Transverse colon (tissue), 4 donors: ENCODE measurements at places on chromosomes 3 and 15. TPM values are rescaled to one million over a fixed set of nuclear protein-coding genes. Genes with fewer than 3 reads are reported as not detected.
A peak's percentile ranks its signal among the peaks of the same experiment; 100 is the strongest.

DNA sequence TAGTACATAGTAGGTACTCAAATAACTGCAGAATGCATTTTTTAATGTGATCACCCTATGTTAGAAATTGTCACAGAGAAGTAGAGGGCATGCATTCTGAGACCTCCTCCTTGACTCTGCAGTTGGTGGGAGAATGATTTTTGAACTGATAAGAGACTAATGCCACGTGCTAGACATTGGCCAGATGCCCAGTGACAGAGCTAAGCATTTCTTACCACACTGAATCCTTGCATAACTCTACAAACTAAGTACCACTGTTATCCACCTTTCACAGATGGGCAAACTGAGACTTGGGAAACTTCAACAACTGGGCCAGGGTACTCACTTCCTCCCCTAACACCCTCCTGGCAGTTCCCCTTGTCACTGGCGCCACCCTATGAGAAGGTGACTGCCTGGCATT lies 33.5 kb upstream of the SPATA12 start:
- no peak overlapping the region for H3K27ac ChIP-seq
- H3K27me3 ChIP-seq: no peaks in the 10 kb centered on the region
- no peak overlapping the region for H3K4me3 ChIP-seq
- H3K36me3 ChIP-seq: no peaks in the 10 kb centered on the region
- no peak for DNase-seq
- H3K4me1 ChIP-seq: peaks cover 9% of the 10 kb centered on the region

DNA sequence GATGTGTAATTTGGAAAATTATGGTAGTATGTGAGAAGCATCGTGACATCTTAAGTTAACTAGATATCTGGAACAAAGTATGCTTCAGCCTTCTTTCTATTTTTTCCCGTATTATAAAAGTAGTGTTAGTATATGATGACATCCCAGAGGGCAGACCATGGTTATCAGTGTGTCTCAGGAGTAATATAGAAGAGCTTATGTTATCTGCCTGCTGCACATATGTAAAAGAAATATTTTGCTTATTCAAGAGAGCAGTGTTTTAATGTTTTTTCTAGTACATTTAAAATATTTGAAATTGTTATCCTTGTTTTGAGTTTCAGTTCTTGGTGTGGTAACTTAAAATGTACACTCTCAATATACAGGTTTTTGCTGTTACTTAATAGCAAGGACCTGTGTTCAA lies 24.1 kb downstream of the PLCL2 start:
- no peaks in the 10 kb centered on the region for H3K27me3 ChIP-seq
- DNase-seq: no peak
- H3K27ac ChIP-seq: no peak overlapping the region
- H3K36me3 ChIP-seq: no peaks in the 10 kb centered on the region

- H3K4me1 ChIP-seq: no peaks in the 10 kb centered on the region
- peaks cover 4% of the 10 kb centered on the region for H3K36me3 ChIP-seq
- peak; percentile 10 for DNase-seq
Observed at GRCh38 chr3:38022896-38023709, 6.3 kb downstream of the PLCD1 start.

DNA sequence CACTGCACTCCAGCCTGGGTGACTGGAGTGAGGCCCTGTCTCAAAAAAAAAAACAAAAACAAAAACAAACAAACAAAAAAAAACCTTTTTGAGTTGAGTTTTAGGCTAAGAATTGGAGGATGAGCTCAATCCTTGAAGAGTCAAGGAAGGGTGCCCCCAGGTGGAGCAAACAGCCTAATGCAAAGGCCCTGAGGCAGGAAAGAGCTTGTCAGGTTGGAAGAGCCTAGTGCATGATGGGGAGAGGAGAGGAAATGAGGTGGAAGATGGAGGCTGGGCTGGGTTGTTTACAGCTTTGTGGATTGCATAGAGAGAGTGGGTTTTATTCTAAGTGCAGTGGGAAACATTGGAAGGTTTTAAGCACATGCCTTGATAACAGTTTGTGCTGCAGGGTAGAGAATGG lies 2.1 kb upstream of the SNX22 start:
- no peaks in the 10 kb centered on the region for H3K36me3 ChIP-seq
- H3K27ac ChIP-seq: no peak overlapping the region
- H3K4me3 ChIP-seq: no peak overlapping the region
- no peak for DNase-seq
- peaks cover 26% of the 10 kb centered on the region for H3K4me1 ChIP-seq

GRCh38 chr15:49741712-49742111 lies 120.9 kb downstream of the DTWD1 start:
- no peaks in the 10 kb centered on the region for H3K36me3 ChIP-seq
- DNase-seq: peak; percentile 73
- no peaks in the 10 kb centered on the region for H3K27me3 ChIP-seq
- peaks cover 20% of the 10 kb centered on the region for H3K4me1 ChIP-seq

- H3K4me3 ChIP-seq: peak overlapping the region; percentile 26
- peak overlapping the region; percentile 55 for H3K27ac ChIP-seq
- H3K4me1 ChIP-seq: peaks cover 6% of the 10 kb centered on the region
- no peaks in the 10 kb centered on the region for H3K36me3 ChIP-seq
Observed at GRCh38 chr3:125141596-125142419, 70.7 kb downstream of the SLC12A8 start.

DNA sequence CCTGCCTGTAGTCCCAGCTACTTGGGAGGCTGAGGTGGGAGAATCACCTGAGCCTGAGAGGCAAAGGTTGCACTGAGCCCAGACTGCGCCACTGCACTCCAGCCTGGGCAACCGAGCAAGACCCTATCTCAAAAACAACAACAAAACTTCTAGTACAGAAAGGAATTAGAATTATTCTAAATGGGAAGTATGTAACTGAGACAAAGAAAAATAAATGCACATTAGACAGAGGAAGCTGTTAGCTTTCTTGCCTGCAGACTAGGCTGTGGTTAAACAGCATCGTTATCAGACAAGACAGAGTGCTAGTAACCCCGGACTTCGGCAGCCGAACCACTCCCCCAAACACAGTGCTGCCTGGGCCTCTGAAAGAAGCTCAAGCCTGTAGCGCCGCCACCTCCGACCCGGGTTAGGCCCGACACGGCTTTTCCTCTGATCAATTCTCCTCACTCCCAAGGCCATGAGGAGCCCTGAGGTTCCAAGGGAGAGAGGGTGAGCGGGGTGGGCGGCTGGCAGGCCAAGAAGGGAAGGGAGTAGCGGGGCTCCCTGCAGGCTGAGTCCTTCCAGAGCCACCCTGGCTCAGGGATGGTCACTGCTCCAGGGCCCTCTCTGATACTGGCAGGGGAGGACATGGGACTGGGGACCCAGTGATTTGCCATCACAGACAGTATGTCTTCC lies 44.8 kb upstream of the MUC4 start:
- no peaks in the 10 kb centered on the region for H3K4me1 ChIP-seq
- no peak overlapping the region for H3K4me3 ChIP-seq
- H3K27ac ChIP-seq: no peak overlapping the region
- peaks cover 6% of the 10 kb centered on the region for H3K27me3 ChIP-seq
- DNase-seq: no peak

- DNase-seq: no peak
- peaks cover 7% of the 10 kb centered on the region for H3K36me3 ChIP-seq
- no peak overlapping the region for H3K4me3 ChIP-seq
- H3K4me1 ChIP-seq: peaks cover 40% of the 10 kb centered on the region
- no peaks in the 10 kb centered on the region for H3K27me3 ChIP-seq
Observed at GRCh38 chr3:42780892-42781700, 8.0 kb upstream of the CCDC13 start.

DNA sequence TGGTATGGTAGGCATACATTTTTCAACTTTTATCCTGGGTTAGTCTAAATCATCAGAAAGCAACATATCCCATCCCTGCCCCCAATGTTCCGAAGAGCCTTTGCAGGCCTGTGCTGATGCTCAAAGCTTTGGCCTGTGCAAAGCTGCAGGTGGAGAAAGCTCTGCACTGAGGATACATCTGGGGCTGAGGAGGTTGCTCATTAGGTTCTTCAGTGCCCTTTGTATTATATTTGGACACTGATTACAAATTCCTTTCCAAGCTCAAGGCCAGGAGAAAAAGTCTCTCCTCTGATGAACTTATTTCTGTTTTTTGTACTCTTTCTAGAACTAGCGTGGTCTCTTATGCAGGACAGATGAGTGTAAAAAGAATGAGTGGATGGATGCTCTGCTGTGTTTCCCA lies 325.5 kb upstream of the LRRFIP2 start:
- H3K36me3 ChIP-seq: no peaks in the 10 kb centered on the region
- DNase-seq: no peak
- H3K4me3 ChIP-seq: no peak overlapping the region
- no peak overlapping the region for H3K27ac ChIP-seq

DNA sequence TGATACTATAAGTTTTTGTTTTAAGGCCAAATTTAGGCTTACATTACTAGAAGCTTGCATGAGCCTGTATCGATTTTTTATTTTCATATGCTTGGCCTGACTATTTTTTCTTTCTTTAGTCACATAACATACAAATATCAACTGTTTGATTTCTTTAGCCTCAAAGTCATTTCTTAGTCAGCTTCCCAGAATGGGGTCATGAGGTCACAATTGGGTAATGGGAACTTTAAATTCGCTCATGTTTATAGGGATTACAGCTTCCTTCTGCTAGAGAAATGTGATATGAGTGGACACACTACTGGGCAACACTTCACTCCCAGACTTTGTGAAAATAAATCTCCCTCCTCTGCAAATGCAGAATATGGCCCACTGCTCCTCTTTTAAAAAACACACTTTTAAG lies 9.1 kb upstream of the TIPARP start:
- H3K27me3 ChIP-seq: no peaks in the 10 kb centered on the region
- H3K4me3 ChIP-seq: no peak overlapping the region
- no peaks in the 10 kb centered on the region for H3K36me3 ChIP-seq
- DNase-seq: no peak

DNA sequence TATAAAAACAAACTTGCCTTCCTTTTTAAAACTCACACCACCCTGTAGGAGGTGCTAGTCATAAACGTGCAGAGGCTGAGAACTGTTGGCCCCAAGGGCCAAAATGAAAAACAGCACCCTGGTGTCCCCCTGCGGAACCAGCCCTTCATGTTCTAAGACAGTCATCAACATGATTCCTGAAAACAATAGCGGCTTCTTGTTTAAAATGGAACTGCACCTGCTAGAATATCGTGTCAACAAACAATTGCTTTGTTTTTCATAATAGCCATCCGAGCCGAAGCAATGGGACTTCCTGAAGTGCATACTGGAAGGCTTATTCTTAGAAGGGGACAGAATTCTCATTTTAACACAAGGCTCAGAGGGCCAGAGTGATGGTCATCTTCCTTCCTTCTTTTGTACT lies 43.7 kb downstream of the MECOM start:
- H3K36me3 ChIP-seq: no peaks in the 10 kb centered on the region
- H3K4me1 ChIP-seq: no peaks in the 10 kb centered on the region
- DNase-seq: no peak

DNA sequence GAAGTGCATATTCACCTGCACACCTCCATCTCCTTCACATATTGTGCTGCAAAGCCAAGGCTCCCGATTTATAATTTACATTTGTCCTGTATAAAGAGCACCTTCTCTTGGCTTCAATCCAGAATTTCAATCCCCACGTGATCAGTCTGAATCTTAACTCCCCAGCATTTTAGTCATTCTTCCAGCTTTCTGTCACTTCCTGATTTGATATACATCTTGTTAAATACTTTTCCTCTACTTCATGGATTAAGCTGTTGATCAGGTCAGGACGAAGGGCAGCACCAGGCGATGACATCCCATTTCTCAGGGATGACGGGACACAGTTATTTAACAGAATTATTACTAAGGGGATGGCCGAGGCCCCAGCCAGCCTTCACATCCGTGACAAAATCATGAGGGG lies 212.5 kb downstream of the EPHB1 start:
- no peaks in the 10 kb centered on the region for H3K36me3 ChIP-seq
- no peaks in the 10 kb centered on the region for H3K4me1 ChIP-seq
- DNase-seq: no peak
- H3K27ac ChIP-seq: no peak overlapping the region
- H3K4me3 ChIP-seq: no peak overlapping the region

- no peak overlapping the region for H3K4me3 ChIP-seq
- no peak overlapping the region for H3K27ac ChIP-seq
- no peaks in the 10 kb centered on the region for H3K4me1 ChIP-seq
Observed at GRCh38 chr3:183807209-183807728, 18.1 kb downstream of the MAP6D1 start.

DNA sequence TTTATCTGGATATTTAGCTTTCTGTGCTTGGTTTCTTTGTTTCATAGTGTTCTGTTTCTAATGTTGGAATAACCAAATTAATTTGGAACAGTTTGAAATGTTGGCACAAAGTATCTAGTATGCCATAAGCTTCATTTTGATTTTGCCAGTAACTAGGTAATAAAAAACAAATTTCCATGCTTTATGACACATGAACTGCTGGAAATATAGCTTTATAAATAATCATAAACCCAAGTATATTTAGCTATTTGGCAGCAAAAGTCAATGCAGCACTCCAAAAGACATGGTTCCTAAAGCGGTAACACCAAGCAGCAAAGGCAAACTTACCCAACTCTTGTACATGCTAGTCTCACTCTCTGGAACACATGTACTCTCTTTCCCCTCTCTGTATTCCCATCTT lies 106.0 kb upstream of the CCNL1 start:
- H3K4me3 ChIP-seq: no peak overlapping the region
- H3K36me3 ChIP-seq: no peaks in the 10 kb centered on the region
- no peak overlapping the region for H3K27ac ChIP-seq
- no peaks in the 10 kb centered on the region for H3K4me1 ChIP-seq
- no peak for DNase-seq

DNA sequence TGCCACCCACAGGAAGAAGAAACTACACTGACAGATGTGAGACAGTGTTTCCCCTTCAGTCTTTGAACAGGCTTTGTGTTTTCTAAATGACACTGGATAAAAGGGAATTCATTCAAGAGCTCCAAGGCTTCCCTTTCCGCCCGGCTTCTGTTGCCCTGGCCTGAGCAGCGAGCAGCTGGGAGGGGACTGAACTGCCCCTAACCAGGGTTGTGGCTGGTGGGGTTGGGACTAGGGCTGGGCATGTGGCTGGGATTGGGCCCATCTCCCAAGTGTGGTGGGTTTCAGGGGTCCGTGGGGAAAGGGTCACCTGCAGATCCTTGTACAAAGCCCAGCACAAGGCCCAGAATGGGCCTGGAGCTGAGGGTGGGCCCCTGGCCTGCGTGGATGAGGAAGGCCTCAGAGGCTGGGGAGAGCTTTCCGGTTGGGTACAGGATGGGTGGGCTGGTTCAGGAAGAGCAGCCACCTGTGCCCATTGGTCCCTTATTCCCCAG lies 10.4 kb downstream of the VILL start:
- no peak overlapping the region for H3K4me3 ChIP-seq
- no peak overlapping the region for H3K27ac ChIP-seq
- no peaks in the 10 kb centered on the region for H3K27me3 ChIP-seq
- no peak for DNase-seq

DNA sequence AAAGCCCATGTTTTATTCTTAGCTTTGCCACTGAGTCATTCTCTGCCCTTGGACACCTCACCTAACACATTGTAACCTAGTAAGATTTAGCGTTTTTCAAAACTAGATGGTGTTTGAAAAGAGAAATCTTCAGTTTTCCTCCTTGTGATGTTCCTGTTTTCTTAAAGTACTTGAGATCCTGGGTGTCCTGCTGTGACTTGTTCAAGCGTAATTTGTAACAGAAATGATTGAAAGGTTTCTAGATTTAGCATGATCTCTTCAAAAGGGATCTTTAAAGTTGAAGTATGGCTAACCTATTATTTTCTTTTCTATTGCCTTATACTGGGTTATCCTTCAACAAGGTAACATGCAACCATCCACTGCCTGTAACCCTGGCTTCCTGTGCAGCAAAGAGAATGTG lies 32.6 kb upstream of the SPATA16 start:
- H3K27me3 ChIP-seq: no peaks in the 10 kb centered on the region
- H3K4me3 ChIP-seq: no peak overlapping the region
- H3K4me1 ChIP-seq: no peaks in the 10 kb centered on the region
- H3K27ac ChIP-seq: no peak overlapping the region
- no peaks in the 10 kb centered on the region for H3K36me3 ChIP-seq
- no peak for DNase-seq

Gene TAGLN3
- total RNA-seq: 0.68 TPM

Gene ARF4
- 89.6 TPM for total RNA-seq

Gene CPA3
- total RNA-seq: 3.0 TPM

Gene GUCA1C
- not detected for total RNA-seq

Gene CHRNA7
- total RNA-seq: 5.6 TPM
